Activated CD8-positive, alpha-beta T cell treated with anti-CD3 and anti-CD28 coated beads for 36 hours (primary cell): ENCODE measurements at places on chromosomes 6 and 20. TPM values are rescaled to one million over a fixed set of nuclear protein-coding genes. Genes with fewer than 3 reads are reported as not detected.

FLRT3 gene
- total RNA-seq, result not detected

SLC17A3 gene
- not detected for total RNA-seq

PXMP4 gene
- total RNA-seq, result 6.9 TPM

GABRR2 gene
- 0.20 TPM for total RNA-seq

DSP gene
- total RNA-seq, result 0.07 TPM

DNA sequence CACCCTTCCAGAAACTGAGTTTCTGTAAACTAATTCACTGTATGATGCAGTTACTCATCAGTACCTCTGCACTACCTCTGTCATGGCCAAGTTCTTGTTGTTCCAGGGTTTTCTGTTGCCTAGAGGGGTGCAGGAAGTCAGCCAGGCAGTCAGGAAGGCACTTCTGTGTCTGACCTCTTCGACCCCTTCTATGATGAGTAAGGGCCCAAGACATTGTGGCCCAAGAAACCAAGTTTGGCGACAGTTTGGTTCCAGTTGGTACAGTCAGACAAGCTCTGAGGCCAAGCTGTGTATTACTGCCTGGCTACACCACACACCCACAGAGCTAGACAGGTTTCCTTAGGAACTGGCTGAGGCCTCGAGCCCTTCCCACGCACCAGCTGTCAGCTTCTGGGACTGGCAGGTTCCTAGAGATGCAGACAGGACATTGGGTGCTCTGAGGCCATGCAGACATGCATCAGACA, 41.2 kb downstream of the TRAF3IP2 start:
- DNase-seq, result peak; percentile 51

DNA sequence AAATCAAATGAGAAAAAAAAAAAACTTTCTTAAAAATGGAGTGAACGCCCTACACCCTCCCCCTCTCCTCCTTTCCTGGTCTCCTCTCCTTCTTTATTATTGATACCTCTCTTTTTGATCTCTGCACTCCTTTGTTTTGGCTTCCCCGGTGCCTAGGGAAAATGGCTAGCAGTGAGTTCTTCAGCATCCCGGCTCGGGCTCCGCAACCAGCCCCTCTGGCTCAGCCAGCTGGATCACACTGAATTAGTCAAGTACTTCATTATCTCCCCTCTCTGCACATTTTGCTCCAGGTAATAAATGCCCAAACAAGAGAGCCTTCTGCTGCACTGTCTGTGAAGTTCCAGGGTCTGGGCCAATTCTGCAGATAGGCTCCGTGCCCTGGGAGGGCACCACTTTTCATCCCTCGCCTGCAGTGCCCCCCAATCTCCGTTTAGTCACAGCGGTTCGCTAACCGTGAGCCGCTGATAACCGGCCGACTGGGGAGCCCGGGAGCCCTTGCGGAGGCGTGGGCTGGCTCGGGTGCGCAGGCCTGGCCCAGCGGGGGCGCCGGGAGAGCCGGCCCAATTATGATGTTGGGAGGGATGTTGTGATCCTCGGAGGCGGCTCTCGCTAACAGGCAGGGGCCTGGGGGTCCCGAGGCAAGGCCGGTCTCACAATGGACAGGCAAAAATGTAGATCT, 301.9 kb downstream of the TFAP2A start:
- no peak for DNase-seq

GRCh38 chr20:33373735-33374605, 27.3 kb downstream of the CDK5RAP1 start:
- DNase-seq, result no peak
